Cardiac fibroblast (primary cell): ENCODE measurements at places on chromosomes 7 and 10.
A peak's percentile ranks its signal among the peaks of the same experiment; 100 is the strongest.

- no peak for DNase-seq
These were observed 123.3 kb upstream of the CDK1 start for GRCh38 chr10:60654813-60655464.

DNA sequence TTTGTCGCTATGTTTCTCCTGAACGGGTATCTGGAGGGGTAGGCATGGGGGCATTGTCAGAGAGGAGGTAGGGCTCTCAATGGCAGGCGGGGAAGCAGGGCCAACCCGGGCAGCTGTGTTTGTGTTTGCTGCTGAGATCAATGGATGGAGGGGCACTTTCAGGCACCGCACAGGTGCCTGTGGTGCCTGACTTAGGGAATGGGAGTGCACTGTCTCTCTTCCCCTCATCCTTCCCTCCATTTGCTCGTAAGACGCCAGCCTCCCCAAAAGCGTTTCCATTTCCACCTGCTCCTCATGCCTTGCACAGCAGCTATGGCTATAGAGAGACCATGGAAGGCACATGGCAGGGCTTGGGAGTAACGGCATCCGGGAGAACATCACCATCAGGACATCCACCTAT is 615.9 kb upstream of the FOXK1 start:
- DNase-seq = no peak

DNA sequence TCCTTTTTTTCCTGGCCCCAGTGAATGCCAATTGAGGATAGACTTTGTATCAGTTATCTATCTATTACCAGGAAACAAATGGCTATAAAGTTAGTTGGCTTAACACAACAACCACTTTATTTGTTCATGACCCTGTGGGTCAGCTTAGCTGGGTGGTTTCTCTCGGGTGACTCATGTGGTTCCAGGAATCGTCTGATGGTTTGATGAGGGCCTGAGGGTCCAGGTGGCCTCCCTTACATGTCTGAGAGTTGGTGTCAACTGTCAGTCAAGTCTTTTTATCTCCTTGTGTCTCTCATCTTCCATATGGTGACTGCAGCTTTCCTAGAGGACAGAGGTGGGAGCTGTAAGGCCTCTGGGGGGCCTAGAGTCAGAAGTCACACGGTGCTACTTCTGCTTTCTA is 15.3 kb upstream of the MAPK8 start:
- DNase-seq = no peak

- DNase-seq = no peak
These were observed 95.3 kb downstream of the CNNM2 start for GRCh38 chr10:103013416-103013815.

- DNase-seq = no peak
These were observed 1.2 kb downstream of the MICALL2 start for GRCh38 chr7:1457949-1458682.

GRCh38 chr10:19638896-19639233 is 177.4 kb upstream of the PLXDC2 start:
- DNase-seq = no peak

GRCh38 chr7:43834463-43835251 is 34.7 kb downstream of the MRPS24 start:
- peak; percentile 40 for DNase-seq

DNA sequence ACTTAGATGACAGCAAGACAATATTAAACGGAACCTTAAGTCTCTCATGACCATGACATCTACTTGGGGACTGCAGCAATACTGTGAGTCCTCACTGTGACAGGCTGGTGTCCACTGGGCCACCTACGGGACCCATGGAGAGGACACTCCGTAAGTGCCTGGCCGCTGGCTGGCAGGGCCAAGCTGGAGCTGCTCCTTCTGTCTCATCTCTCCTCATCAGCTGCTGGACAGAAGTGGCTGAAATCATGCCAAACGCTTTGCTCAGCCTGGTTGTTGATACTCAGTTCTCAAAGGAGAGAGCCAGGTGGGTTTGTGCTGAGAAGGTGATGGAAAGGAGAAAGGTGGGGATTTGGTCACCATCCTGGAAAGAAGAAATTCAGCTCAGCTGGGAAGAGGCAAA is 33.3 kb downstream of the AFAP1L2 start:
- DNase-seq = no peak

GRCh38 chr7:125074141-125074540 is 144.5 kb upstream of the POT1 start:
- DNase-seq = no peak

- peak; percentile 28 for DNase-seq
These were observed 59.8 kb downstream of the CSGALNACT2 start for GRCh38 chr10:43197834-43198681.

- no peak for DNase-seq
These were observed 239.2 kb downstream of the GPAM start for GRCh38 chr10:111944331-111944730.

DNA sequence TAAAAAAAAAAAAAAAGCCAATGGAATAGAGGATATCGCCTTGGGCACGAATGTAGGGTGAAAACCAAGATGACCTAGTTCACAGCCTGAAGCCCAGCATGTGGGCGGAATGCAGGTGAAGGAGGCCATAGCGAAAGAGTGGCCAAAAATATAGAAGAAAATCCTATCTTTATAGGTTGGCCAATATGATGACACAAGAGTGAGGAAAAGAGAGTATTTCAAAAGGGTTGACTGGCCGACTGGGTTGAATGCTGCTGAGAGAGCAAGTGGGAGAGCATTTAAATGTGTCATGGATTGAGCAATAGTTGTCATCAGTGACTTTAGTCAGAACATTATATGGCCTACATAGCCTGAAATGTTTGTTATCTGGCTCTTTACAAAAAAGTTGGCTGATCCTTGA is 17.2 kb upstream of the GLI3 start:
- peak; percentile 75 for DNase-seq

DNA sequence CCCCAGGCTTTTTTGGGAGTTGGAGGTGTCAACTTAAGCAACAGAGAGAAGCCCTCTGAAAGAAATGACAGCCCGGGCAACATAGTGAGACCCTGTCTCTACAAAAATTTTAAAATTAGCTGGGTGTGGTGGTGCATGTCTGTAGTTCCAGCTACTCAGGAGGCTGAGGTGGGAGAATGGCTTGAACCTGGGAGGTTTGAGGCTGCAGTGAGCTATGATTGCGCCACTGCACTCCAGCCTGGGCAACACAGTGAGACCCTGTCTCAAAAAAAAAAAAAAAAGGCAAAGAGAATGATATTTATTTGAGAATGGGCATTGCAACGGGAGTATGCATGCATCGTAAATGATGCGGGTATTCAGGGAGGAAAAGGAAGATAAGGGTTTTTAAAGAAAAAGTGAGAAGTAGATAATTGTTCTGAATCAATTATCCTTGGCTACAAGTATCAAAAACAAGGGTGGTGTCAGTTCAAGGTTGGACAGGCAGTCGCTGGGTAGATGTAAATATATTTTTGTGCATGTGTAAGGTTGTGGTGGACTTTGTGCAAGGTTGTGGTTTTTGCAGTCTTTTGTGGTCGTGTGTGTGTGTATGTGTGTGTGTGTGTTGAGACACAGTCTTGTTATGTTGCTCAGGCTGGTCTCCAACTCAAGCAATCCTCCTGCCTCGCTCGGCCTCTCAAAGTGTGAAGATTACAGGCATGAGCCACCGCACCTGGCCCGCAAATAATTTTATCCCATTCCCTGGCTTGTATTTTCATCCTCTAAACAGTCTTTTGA is 65.6 kb downstream of the COL26A1 start:
- DNase-seq = no peak

GRCh38 chr7:128831994-128832879 is 2.0 kb downstream of the FLNC start:
- peak; percentile 52 for DNase-seq

- no peak for DNase-seq
These were observed 470.7 kb upstream of the LRRN3 start for GRCh38 chr7:110620110-110620735.

GRCh38 chr10:125068406-125068805 is 92.0 kb downstream of the CTBP2 start:
- no peak for DNase-seq

DNA sequence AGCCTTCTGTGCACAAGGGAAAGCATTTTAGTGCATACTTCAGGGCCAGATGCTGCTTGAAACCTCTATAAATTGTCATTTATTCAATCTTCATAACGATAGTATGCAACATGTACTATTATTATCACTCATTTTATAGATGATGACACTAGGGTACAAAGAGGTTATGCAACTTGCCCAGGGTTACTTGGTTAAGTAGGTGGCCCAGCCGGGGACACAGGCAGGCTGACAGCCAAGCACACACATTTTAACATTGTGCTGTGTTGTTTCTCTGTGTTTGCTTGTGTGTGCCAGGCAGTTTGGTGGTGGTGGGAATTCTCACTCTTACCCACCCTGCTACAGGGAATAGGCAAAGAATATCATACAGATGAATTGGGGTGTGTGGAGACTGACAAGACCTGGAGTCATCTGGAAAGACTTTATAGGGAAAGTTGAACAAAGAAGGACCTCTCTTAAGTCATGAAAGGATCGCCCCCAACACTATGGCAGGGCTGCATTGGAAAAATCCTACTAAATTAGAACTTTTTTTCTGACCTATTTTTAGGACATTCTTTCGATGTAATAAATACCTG is 98.9 kb downstream of the MKX start:
- DNase-seq = no peak

DNA sequence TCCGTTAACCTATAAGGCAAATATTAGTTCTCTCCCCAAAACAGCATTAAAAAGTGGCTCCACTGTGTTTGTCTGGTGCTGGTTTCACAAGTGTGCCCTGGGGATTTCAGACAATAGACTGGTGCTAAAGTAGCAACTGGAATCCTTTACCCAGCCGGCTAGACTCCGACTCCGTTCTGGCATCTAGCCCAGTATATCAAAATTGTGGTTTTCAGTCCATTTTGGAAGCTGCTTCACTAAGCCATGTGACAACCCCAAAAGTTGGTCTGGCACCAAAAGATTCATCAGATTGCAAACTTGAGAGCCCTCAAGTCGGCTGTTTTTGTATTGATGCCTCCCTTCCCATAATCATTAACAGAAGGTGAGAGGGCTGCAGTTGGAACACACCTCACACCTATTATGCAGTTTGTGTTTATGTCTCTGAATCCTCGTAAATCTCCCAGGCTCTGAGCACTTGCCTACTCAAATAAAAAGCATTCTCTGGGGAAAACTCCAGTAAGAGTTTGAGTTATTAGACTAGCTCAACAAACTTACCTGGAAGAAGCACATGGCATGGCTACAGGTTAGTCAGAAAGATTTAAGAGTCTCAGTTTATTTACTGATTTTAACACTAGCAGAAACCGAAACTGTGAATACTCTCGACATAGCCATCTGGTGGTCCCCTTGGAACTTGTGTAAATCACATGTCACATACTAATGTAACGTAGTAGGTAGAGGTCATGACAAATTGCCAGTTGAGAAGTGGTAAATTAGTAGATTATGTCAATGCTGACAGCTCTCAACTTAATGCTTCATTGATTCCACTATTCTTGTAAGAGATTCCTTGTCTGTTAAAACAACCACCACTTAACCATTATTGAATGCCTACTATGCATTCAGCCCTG is 14.8 kb upstream of the WNT16 start:
- DNase-seq = peak; percentile 59

DNA sequence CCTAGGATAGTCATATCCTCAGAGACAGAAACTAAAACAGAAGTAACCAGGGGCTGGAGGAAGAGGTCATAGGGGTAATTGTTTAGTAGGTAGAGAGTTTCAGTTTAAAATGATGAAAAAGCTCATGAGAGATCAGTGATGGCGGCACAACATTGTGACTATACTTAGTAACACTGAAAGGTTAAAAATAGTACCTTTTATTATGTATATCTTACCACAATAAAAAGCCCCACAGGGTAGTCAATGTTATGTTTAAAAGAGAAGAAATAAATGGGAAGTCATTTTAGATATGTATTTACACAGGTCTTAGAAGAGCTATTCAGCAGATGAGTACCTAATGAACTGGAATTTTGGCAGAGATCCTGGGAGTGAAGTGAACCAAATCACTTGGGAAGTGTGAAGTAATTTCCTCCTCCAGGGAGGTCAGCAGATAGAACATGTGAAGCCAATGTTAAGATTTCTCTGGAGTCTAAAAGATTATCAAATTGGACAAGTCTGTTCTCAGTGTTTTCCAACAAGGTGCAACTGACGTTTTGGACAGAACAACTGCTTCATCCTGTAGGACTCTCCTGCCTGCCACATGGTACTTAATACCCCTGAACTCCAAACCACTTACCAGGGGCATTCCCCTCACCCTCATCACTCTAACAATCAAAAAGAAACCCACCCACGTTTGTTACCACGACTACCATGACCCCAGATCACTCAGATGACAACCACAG is 6.4 kb downstream of the CDCA7L start:
- DNase-seq = peak; percentile 44

DNA sequence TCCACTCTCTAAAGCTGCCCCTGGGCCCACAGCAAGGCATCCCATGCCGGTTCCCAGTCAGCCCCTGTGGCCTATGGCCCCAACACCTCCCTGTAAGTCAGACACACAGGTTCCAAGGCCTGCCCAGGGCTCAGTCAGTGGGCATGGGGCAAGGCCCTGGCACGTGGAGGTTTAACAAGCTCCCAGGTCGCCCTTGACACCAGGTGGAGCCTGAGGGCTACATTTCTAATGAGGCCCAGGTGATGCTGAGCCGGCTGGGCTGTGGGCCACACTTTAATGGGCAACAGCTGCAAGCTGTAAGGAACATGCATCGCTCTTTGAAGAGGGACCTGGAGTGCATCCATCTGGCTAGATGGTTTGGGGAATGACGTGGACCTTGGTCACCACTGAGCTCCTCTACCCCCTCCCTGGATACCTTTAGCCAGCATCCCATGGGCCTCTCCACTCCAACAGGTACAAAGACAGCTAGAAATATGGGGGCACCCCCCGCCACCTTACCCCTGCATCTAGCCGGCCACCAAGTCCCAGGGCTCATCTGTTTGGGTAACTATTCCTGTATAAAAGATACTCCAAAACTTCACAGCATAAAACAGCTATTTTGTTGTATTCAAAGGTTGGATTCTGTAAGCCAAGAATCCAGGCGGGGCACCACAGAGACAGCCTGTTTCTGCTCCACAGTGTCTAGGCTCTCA is 122.5 kb downstream of the OAT start:
- DNase-seq = no peak

DNA sequence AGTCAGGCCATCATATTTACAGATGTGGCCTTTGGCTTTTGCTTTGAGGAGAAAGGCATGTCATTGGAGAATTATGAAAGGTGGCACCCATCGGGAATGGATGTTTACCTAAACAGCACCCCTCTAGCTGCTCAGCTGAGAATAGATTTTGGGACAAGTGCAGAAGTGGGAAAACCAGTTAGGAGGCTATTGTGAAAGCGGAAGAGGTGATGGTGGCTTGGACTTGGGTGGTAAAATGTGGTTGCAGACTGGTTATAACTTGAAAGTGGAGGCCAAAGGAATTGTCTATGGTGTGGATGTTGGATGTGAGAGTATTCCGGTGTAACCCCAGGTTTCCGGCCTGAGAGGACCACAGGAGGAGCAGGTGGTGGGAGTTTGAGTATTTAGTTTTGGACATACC is 5.2 kb upstream of the SLC12A9 start:
- DNase-seq = no peak

- DNase-seq = no peak
These were observed 66.0 kb downstream of the MAD1L1 start for GRCh38 chr7:2166625-2167280.

GRCh38 chr7:151820491-151821105 is 56.3 kb downstream of the PRKAG2 start:
- no peak for DNase-seq

- DNase-seq = peak; percentile 13
These were observed 133.8 kb downstream of the PON1 start for GRCh38 chr7:95190515-95190914.

GRCh38 chr10:60406182-60406581 is 16.5 kb upstream of the ANK3 start:
- DNase-seq = no peak
